OCI-M1 (cell line): ENCODE measurements at places on chromosomes 16 and 17.

DNA sequence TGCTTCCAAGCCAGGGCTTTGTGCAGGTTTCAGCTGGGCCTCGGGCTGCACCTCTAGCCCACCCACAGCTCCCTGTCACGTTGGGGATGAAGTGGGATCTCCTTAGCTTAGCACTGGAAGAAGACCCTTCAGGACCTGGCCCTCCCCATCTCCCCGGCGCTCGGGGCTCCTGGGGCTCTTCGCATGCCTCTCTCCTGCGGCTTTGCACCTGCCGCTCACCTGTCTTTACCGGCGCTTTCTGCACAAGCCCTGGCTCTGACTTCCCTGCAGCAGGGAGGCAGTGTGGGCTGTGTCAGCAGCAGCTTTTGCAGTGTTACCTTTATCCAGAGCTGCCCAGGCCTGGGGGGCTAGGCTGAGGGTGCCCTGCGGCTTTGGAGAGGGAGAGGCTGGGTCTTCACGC, 52.3 kb downstream of the NT5M start:
- DNase-seq: no peak

GRCh38 chr16:20931066-20931600, 30.6 kb downstream of the LYRM1 start:
- no peak for DNase-seq

DNA sequence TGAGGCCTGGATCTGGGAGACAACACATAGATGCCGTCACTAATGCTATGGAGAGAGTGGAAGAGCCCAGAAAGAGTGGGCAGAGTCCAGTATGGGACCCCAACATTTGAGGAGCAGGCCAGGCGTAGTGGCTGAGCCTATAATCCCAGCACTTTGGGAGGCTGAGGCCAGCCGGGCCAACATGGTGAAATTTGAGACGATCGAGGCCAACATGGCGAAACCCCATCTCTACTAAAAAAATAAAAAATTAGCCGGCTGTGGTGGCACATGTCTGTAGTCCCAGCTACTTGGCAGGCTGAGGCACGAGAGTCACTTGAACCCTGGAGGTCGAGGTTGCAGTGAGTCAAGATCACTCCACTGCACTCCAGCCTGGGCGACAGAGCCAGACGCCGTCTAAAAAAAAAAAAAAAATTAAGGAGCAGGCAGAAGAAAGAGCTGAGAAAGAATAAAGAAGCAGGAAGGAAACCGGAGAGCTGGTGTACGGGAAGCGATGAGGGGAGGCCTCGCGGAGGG, 6.0 kb upstream of the DNAI2 start:
- DNase-seq: no peak

GRCh38 chr17:2084036-2084765, 29.3 kb downstream of the HIC1 start:
- no peak for DNase-seq

DNA sequence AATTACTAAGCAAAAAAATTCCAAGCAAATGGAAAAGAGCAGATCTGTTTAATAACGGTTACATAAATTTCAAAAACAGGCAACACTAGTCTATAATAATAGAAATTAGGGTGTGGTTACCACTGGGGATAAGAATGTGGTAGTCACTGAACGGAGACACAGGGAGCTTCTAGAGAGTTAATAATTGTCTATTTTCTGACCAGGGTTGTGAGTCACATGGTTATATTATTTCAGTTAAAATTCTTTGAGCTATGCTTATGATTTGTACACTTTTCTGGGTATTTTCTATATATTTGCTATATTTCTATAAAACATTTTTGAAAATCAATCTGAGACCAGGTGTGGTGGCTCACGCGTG, 433.9 kb upstream of the MAF start:
- DNase-seq: no peak

DNA sequence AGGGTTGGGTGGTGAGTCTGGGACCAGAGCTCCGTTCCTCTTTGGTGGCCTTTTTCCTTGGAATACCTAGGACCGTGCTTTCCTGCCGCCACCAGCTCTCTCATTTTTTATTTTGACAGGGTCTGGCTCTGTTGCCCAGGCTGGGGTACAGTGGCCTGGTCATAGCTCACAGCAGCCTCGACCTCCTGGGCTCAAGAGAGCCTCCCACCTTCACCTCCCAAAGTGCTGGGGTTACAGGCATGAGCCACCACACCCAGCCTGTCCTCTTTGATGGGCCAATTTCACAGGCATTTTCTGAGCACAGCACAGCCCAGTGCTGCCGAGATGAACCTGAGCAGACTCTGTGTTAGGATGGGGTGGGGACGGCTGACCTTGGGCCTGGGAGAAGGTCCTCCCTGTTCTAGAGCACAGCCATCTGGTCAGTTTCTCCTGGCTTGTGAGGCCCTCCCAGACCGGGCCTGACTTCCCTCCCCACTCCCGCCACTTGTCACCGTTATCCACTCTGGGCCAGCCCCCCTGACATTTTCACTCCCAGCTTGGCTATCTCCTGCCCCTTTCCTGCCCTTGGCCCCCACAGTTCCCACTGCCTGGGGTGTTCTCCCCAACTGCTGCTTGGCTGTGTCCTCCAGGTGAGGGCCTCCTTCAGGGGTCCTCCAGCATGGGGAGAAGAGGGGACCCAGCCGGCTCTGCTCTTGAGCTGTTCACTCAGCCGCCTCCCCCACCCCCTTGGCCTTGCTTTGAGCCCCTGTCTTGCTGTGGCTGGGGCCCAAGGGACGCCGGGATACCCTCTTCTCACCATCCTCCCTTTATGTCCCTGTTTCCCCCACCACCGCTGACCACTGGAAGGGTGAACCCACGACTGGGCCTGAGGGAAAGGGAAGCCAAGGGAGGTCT, 5.0 kb downstream of the ADCY7 start:
- DNase-seq: no peak

GRCh38 chr17:42340691-42341127, 47.5 kb downstream of the STAT3 start:
- DNase-seq: no peak

DNA sequence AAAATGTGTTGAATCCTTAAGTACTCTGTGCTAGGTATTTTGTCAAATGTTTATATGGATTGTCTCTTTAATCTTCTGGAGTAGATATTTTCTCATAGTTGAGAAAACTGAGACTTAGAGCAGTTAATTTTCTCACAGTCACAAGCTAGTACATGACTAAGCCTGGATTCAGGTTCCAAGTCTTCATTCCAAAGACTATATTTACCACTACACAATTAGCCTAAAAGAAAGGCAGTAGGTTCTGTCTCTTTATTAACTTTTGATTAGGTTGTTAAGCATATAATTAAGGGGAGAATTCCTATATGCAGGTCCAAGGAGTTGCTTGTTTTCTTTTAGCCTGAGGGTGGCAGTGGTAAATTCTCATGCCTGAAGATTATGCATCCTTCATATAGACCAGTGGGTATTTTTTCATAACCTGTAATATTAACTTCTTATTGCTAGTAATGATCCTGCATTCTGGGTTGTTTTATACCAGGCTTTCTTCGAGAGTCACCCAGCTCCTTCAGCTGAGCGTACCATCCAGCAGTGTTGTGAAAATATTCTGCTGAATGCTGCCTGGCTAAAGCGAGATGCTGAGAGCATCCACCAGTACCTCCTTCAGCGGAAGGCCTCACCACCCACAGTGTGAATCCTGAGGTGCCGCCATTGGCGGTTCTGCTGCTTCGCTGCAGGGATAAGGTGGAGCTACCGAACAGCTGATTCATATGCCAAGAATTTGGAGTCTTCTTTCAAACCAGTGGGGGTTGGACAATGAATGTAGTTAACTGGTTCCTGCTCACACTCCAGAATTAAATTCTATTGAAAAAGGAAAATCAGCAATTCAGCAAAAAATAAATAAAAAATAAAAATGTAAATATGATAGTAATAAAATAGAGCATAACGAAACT, 28.2 kb upstream of the KPNB1 start:
- DNase-seq: no peak

- no peak for DNase-seq
Measured at GRCh38 chr16:49788986-49789385, 66.9 kb downstream of the ZNF423 start.

DNA sequence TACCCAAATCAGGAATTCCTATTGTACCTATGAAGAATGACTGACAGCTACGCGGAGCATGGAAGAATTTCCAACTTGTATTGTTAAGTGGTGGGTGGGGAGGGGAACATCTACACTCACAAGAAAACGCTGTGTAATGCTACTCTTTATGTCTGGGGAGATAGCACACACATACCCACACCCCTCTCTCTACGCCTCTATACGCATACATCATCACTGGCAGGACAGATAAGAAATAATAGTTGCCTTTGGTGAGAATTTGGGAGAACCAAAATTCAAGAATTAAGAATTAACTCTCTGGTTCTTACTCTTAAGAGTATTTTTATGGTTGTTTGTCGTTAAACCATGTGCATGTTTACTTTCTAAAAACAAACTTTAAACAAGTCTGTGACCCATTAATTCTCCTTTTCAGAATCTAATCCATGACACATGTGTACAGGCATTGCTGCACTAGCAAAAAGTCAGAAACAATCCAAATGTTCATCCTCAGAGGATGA, 33.9 kb downstream of the CREBBP start:
- DNase-seq: peak; percentile 90

- DNase-seq: no peak
Measured at GRCh38 chr16:794853-795466, 5.6 kb downstream of the GNG13 start.

DNA sequence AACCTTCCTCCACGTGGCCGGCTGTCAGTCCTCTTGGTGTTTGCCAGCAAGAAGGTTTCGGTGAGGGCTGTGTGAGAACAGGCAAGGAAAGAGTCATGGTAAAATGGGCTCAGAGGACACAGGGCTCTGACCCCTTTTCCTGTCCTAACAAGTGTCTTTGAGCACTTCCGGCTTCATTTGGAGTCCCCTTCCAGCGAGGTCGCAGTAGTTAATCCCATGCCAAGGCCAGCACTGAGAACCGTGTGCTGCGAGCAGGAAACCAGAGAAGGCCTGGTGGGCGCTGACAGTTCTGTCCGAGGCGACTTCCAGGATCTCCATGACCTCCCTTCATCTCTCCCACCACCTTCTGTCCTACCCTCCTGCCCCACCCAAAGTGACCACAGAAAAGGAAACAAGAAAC, 168.1 kb downstream of the ZFHX3 start:
- no peak for DNase-seq

GRCh38 chr16:65415460-65415859, 293.6 kb upstream of the CDH11 start:
- no peak for DNase-seq

DNA sequence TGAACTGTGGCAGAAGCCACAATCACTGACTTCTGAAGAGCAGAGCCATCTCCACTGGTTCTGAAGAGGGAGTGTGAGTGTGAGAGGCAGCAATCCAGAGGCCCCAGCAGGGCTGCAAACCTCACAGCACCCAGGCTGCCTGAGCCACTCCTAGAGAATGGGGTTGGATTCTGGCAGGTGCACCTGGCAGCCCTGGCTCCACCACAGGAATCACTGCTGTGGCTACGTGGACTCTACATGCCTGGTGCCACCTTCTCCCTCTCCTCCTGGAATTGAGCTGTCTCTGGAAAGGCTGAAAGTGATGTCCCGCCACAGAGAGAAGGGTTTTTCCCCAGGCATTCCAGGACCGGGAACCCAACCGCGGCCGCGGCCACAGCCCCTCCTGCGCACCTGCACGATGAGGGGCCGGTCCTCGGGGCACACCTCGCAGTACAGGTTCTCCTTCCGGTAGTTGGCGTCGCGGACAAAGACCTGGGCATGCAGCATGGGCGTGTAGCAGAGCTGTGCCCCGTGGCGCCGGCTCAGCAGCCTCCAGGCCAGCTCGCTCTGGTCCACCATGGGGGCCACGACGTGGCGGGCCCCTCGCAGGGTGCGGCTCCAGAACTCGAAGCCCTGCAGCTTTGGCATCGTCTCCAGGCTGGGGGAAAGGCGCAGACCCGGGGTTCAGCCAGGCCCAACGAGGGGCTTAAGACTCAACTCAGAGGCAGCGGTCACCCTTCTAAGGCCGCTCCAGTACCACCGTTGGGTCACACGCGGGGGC, 991 bp downstream of the DUS1L start:
- DNase-seq: no peak

DNA sequence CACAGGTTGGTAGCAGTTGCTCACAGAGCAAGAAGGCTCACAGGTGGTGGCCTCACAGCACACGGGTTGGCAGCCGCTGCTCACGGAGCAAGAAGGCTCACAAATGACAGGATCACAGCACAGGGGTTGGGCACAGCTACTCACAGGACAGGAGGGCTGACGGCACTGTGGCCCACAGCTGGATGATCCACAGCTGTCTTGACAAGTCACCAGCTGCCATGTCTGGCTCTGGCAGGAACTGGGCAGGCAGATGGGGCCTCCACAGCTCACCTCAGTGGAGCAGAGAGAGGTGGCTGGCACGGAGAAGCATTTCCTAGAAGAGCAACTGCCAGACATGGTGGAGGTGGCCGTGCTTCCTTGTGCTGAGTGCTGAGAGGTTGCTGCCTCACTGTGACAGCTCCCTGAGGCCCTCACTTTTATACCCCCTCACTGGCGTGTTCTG, at the start of gene KRTAP16-1:
TSS of gene KRTAP16-1 (minus strand) at position 392 of the 442 bp plus-strand sequence. CDS start at position 336, 56 bp downstream.
- DNase-seq: no peak

DNA sequence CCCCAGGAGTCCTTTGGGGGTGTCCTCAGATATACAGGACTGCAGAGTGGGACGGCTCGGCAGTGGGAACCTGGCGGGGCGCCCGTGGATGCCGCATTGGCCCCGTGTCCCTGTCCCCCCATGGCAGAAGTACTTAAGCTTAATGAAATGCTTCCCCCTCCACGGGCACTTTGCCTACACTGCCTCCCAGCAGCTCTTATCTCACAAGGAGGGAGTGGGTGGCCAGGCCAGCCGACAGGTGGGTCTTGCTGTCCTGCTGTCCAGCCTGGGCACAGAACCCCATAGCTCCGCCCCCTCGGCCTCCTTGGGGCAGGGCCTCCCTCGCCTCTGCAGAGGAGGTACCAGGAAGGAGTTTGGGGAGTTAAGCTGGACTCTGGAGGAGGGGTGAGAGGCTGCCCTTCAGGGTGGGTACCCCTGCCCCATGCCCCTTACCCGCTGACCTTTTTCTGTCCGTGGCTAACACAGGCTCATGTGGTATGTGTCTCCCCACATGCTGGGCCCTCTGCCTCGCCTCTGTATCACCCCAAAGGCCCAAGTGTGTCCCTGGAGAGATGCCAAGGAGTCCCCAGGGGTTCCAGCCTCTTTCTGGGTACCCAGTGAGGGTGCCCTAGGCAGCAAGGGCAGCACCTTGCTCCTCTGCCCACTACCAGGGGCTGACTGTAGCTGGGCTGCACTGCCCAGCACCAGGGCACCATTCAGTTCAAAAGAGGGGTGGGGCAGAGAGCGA, 8.7 kb downstream of the THRA start:
- peak; percentile 60 for DNase-seq

DNA sequence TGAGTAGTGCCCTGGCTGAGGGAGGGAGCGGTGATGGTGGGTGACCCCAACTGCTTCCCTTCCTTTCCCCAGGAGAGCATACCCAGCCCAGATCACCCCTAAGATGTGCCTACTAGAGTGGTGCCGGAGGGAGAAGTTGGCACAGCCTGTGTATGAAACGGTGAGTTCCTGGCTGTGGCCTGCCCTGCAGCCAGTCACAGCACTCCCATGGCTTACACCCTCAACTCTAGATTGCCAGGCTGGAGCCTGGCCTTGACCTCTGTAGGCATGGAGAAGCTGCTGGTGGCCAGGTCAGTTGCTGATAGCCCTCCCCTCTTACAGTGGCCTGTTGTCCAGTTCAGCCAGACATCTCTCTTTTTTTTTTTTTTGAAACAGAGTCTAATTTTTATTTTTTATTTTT, 8.6 kb upstream of the NFATC3 start:
- no peak for DNase-seq
